ENCODE measurements at places on chromosomes 4 and X. TPM values are rescaled to one million over a fixed set of nuclear protein-coding genes. Genes with fewer than 3 reads are reported as not detected.

DNA sequence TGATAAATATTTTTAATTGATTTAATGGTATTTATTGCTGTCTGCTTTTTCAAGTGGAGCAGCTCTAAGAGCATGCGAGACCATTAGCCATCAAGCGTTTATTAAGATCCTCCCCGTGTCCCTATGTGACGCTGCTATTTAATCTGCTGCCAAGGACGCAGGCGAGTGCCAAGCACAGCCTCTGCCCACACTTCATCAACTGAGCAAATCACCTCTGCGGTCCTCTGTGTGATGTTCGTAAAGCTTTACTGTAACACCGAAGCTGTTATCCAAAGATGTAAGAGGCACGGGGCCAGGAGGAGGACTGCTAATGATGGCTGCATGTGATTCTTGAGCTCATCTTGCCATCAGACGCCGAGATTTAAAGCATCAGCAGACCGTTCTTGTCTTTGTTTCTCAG lies 79.5 kb downstream of the STOX2 start:
- DNase-seq = no peak

GRCh38 chr4:1825326-1825725 lies 30.6 kb downstream of the LETM1 start:
- DNase-seq = no peak

DNA sequence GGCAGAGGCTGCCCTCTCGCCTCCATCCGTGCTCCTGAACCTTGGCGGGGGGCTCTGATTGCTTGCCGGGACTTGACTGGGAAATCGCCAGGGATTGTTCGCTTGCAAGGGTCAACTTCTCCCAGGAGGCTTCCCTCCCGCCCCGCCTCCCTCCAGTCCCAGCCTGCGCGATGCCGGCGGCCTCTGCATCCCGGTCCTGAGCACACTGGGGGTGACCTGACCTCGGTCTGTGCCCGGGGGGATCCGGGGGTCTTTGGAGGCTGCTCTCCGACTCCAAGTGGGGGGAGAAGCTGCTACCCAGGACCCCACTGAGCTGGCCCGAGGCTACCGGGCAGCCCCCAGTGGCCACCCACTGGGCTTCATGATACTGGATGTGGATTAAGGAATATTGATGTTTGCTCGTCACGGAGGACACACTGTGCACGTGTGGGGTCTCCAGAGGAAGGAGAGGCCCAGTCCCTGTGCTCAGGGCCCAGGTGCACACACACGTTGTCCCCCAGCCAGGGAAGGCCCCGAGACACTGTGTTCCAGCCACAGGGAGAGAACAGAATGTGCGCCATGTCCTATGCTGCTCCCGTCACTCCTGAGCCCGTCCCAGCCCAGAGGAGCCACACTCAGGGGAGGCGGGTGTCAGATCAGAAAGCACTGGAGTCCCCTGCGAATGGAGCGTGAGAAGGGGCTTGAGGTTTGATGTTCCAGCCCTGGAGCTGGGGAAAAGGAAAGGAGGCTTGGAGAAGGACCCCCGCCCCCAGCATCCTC lies 55.9 kb upstream of the NKX1-1 start:
- no peak for DNase-seq

- no peak for DNase-seq
Measured at GRCh38 chr4:63632858-63633257, 776.4 kb downstream of the TECRL start.

DNA sequence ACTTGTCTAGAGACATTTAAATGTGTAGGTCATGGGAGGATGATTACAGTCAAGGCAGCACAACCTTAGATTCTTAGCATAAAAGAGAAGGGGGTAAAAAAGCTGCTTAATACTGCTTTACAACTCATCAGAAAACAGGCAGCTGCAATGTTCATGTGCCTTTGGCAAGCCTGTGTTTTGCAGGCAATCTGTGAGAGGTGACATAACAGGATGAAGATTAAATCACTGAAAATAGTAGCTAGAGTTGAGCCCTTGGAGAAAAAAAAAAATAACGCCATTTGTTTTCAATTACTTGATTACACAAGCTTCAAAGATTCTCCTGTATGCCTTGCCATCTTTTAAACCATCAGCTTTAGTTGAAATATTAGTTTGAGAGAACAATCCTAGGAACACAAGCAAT lies 847.6 kb upstream of the LCORL start:
- DNase-seq = no peak

GRCh38 chr4:67918428-67918827 lies 34.6 kb upstream of the TMPRSS11D start:
- no peak for DNase-seq

DNA sequence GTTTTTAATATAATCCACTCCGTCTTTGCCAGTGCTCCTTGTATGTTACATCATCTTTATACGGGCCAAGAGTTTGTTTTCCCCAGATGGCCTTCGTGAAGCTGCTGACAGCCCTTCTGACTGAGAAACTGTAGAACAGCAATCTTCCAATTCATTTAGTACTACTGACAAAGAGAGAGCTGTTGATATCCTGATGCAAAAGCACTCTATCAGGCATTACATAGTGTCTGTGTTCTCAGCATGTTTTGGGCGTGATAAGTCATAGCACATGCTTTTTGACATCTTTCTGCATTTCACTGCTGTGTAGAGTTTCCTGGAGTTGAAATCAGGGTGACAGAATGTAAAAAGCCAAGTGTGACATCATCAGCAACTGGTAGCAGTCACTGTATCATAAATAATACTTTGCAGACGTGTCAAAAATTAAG lies 746.3 kb upstream of the FAM241A start:
- DNase-seq = no peak

DNA sequence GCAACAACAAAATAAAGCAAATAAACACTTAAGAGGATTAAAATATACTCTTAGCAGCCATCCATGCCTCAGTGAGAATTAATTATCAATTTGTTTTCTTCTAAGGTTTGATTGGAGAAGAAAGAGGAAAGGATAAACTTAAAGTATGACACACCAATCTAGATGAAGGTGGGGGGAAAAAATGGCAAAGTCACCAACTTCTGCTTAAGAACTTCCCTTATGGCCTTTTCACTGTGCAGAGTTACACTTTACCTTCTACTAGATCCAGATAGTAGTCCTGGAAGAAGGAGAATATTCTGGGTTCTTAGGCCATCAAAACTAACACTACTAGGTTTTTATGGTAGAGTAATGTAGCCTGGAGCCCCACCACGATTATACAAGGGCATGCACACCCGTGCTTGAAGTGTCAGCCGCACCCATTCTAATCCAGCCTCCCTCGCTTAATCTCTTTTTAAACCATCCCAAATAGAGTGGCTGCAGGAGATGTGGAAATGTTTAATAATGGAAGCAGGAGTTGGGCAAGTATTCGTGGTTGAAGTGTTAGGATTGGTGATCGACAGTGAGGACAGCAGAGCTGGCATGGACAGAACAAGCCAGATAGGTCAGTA lies 14.1 kb downstream of the ENPEP start:
- DNase-seq = no peak

DNA sequence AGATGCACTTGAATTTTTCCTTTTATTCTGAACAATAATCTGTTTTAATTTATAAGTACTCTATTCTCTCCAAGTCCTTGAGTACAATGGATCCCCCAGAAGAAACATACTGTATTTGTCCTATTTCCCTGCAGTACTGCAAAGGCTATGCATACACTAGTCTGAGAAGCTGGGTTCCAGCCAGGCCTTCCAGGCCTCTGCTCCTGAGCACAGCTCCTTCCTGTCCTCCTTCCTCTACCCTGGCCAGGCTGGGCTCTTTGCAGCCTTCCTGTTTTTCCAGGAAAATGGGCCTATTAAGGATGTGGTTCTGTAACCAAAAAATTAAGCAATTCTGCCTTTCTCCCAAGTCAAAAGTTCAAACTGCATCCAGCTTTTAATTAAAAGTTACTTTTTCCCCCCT lies 68.0 kb upstream of the STIM2 start:
- no peak for DNase-seq

DNA sequence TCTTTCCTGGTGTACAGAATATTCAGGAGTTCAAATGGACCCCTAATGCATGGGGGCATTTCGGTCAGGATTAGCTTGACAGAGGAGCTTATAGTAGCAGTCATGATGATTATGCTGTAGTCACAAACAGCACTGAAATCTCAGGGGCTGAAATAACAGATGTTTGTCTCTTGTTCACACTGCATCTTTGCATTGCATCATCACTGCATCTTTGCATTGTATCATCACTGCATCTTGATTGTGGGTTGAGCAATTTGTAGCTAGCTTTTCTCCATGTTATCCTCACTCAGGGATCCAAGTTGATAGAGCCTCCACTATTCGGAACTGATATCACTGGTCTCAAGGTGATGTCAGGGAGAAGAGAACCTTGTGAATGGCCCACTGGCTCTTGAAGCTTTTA lies 160.9 kb downstream of the GATB start:
- DNase-seq = no peak

DNA sequence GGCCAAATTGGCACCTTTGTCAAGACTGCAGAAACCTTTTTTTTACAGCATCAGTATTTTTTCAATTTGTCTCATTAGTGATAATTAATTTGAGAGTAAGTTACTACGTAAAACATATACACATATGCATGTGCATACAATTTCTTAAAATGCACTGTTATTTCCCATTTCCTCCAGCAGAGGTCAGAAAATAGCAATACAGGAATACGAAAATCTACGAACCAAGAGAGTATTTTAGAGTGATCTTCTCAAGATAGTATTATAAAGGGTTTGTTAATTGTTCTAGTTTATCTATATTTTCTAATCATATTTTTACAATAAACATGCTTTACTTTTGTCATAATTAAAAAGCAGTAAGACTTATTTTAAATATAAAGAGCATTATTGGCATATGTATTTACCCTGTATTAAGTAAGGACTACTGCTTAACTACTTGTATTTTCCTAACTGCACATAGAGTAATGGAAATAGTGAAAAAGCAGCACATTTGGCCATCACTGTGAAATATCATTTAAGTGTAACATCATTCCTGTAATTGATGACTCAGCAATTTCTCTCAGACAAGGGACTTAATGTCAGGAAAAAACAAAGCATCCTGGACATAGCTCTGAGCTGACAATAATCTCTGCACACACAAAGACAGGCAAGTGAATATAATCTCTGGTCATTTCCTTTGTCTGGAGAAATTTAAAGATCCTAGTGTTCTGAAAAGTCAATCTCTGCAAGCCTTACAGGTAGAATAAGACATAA lies 45.6 kb downstream of the MAOB start:
- DNase-seq = no peak

GRCh38 chr4:6124386-6125102 lies 75.8 kb downstream of the JAKMIP1 start:
- no peak for DNase-seq

DNA sequence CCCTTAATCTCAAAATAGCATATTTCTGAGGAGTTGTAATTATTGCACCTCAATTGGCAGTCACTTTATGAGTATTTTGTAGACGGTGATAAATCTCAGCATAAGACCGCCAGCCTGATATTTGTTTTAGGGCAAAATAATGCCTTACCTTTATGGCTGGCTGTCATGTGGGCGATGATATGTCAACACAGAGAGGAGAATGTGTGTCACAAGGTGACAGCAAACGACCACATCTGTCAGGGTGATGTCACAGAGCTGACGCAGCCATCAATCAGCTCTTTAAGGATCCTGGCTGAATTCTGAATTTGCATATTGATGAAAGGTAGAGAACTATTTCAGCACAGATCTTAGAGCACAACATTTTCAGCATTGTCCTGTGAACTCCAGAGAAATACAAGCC lies 209.7 kb downstream of the CEP135 start:
- DNase-seq = no peak

DNA sequence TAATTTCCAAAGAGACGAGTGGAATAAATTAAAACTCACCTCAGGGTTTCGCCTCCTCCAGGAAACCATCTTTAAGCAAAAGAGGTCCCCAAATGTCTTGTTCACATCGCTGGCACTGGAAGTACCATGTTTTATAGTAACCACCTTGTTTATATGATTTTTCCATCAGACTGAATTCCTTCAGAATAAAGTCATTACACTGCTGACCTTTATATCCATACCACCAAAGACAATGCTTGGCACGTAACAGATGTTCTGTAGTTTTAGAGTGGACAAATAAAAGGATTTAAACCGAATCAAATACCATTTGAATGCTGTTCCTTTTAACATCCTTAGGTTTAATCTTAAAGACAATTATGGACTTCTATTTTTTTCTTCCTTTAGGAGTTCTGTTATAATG lies 4.7 kb downstream of the NUDT6 start:
- no peak for DNase-seq

DNA sequence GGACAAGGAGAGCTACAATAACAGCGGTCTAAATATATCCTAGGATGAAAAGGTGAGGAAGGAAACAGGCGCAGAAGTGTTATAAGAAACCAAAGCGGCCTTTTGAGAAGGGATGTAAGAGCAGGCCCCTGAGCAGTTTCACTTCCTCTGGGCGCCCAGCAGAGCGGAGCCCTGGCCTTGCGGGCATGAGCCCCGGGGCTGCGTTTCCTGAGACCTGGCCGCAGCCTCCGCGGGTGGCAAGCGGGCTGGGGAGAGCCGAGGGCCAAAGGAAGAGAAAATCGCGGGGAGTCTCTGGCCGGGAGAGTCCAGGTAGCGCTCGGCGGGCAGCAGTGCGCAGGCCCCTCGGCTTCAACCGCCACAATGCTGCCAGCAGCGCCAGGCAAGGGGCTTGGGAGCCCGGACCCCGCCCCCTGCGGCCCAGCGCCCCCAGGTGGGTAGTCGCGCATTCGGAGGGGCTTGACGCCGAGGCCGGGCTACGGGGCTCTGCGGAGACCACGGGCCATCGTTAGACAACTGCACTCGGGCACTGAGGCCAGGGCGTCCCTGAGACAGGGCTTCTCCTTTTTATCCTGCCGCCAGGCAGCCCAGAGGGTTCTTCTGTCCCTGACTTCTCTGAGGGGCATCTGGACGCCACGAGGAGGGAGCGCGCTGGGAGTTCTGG lies at the start of gene BANK1:
BANK1 (plus strand) TSS at position 210 of the 661 bp plus-strand sequence; CDS start at position 361, 151 bp downstream.
- peak; percentile 67 for DNase-seq

GRCh38 chrX:153608806-153609205 lies 9.9 kb upstream of the CCNQ start:
- DNase-seq = no peak

GRCh38 chr4:45629717-45630116 lies 494.1 kb downstream of the GABRG1 start:
- no peak for DNase-seq

- DNase-seq = no peak
Measured at GRCh38 chrX:78124307-78124706, 15.1 kb downstream of the TAF9B start.

GRCh38 chr4:146959692-146960091 lies 14.0 kb upstream of the TTC29 start:
- no peak for DNase-seq

- no peak for DNase-seq
Measured at GRCh38 chr4:23888421-23889319, 1.2 kb downstream of the PPARGC1A start.

GRCh38 chrX:20374450-20374849 lies 107.7 kb upstream of the RPS6KA3 start:
- no peak for DNase-seq

LRRC66 gene
- total RNA-seq = 0.34 TPM

IBSP gene
- total RNA-seq = not detected

NDUFC1 gene
- total RNA-seq = 63.3 TPM

KLF8 gene
- total RNA-seq = 2.2 TPM

LIMCH1 gene
- 15.1 TPM for total RNA-seq

SLC35A2 gene
- total RNA-seq = 20.0 TPM

RADX gene
- 17.4 TPM for total RNA-seq
